ENCODE measurements at places on chromosomes 5 and 9. TPM values are rescaled to one million over a fixed set of nuclear protein-coding genes. Genes with fewer than 3 reads are reported as not detected.

The ARHGEF28 gene
- 26.2 TPM for total RNA-seq

The RNF208 gene
- total RNA-seq: not detected

The THBS4 gene
- total RNA-seq: 0.53 TPM

The ARHGEF37 gene
- 1.4 TPM for total RNA-seq

The CDH6 gene
- 11.9 TPM for total RNA-seq

The PGM5 gene
- 44.2 TPM for total RNA-seq

The SLC34A3 gene
- total RNA-seq: not detected

The GPR150 gene
- 0.45 TPM for total RNA-seq

The NSG2 gene
- total RNA-seq: not detected

The ENTPD2 gene
- total RNA-seq: not detected

The SEMA6A gene
- 0.08 TPM for total RNA-seq

The FAM221B gene
- total RNA-seq: not detected

The ZNF883 gene
- total RNA-seq: 2.6 TPM

The CCL21 gene
- total RNA-seq: not detected

The TMC1 gene
- total RNA-seq: 0.68 TPM

The DMRTA1 gene
- 0.12 TPM for total RNA-seq

The PCDHA10 gene
- 1.4 TPM for total RNA-seq

Measured in smooth muscle cell of the coronary artery (primary cell).